Hematopoietic multipotent progenitor cell treated with erythropoietin and hydrocortisone succinate and interleukin-3 and kit ligand, for 4 days (in vitro differentiated cells): ENCODE measurements at places on chromosomes 1 and 21.

- DNase-seq: no peak
These were observed 3.6 kb upstream of the IL12RB2 start for GRCh38 chr1:67304023-67304422.

DNA sequence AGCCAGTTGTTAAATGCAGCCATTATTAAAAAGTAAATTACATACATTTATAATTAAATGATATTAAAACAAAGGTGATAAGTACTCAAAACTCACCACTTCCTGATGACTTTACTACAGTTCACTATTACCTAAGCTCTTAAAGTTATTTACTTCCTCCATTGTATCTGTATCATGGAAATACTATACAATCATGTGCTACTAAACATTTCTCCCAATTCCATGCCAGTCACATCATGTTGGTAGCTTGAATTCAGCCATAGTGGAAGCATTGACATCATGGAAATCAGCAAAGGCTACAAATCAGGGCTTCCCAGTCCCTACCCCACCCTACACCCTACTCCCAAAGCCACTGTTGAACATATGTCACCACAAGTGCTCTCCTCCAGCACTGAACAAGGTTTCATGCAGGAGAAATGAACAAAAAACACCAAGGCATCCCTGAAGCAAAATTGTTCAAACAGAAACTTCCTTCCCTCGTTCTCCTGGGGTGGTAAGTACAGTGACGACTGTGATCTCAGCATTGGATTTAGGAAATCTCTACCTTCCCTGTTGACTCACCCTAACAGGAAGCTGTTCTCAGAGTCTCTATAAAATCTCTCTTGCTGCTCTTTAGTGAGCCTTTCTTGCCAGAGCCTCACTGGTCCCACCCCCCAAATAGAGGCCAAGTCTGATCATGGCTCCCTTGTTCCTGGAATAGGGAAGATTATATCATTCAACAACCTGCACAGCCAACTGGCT lies 12.7 kb downstream of the VSIG8 start:
- no peak for DNase-seq

DNA sequence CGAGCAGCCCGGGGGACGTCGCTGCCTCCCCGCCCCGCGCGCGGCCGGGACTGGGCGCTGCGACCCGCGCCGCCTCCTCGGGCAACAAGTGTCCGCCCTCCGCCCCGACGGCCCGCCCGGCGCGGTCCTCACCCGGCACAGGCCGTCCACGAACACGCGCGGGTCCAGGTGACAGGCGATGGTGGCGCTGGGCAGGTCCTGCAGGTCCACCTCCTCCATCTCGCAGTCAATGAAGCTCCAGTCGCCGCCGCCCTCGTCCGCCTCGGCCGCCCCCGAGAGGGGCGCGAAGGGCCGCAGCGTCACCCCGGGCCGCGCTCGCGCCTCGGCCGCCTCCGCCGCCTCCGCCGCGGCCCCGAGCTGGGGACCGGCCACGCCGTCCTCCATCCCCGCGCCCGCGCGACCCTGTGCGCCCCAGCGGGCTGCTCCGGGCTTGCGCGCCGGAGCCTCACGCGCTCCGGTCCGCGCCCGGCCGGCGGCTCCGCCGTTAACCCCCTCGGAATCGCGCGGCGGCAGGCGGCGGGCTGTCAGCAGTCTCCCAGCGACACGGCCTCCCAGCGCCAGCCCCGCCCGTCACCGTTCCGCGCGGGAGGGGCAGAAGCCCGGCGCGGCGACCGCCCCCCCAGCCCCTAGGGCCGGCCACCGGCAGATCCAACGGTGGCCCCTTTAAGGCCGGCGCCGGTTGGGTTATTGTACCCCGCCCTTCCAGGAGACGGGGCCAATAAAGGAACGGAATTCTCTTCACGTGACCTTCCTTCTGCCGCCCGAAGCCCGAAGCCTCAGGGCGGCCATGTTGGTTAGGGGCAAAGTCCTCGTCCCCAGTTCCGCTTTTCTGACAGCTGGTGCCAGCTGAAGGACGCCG lies at the start of gene RCAN1:
Gene RCAN1 (minus strand): TSS at position 486 of the 859 bp plus-strand sequence. CDS start 102 bp downstream, at position 384.
- peak; percentile 98 for DNase-seq

- DNase-seq: no peak
These were observed 771.5 kb upstream of the ADGRL2 start for GRCh38 chr1:81029266-81029665.

- DNase-seq: peak; percentile 81
These were observed 40.6 kb downstream of the MAPKAPK2 start for GRCh38 chr1:206725109-206725963.

- no peak for DNase-seq
These were observed 183.6 kb downstream of the ETS2 start for GRCh38 chr21:38989379-38989744.

DNA sequence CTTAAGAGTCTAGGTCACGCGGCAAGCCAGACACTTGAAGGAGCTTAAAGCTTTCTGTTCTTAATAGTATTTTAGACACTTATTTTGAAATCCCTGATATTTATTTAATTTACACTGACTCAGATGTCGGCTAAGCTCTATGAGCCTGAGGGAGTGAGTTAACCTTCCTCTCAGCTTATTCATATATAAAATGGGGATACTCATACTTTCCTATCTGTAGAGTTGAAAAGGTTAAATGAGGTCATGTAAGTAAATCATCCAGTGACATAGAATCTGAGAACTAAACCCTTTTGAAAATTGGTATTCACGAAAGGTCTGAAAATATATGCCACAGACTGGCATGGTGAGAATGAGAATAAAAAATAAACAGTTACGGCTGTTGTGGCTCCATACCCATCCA lies 1.4 kb upstream of the GPR161 start:
- no peak for DNase-seq

DNA sequence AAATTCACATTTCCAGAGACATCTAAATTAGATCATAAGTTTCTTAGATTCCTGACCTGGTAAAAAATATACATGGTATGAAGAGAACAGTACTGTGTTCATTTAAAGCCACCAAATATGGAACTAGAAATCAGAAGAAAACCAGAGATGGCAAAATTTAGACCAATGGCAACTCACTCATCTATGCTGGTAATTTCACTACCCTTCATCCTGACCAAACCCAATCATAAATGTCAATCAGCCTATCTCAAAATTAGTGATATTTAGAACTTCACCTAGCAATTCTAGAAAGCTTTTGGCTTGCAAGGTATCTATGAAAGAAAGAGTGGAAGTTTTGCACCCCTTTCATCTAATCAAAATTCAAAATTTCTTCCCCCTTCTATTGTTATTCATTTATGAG lies 107.7 kb downstream of the NIBAN1 start:
- DNase-seq: no peak

GRCh38 chr1:182205351-182206022 lies 144.0 kb upstream of the ZNF648 start:
- peak; percentile 14 for DNase-seq

GRCh38 chr1:1371364-1371745 lies 3.7 kb downstream of the AURKAIP1 start:
- DNase-seq: peak; percentile 91
